ENCODE measurements at places on chromosomes 12 and 14.

DNA sequence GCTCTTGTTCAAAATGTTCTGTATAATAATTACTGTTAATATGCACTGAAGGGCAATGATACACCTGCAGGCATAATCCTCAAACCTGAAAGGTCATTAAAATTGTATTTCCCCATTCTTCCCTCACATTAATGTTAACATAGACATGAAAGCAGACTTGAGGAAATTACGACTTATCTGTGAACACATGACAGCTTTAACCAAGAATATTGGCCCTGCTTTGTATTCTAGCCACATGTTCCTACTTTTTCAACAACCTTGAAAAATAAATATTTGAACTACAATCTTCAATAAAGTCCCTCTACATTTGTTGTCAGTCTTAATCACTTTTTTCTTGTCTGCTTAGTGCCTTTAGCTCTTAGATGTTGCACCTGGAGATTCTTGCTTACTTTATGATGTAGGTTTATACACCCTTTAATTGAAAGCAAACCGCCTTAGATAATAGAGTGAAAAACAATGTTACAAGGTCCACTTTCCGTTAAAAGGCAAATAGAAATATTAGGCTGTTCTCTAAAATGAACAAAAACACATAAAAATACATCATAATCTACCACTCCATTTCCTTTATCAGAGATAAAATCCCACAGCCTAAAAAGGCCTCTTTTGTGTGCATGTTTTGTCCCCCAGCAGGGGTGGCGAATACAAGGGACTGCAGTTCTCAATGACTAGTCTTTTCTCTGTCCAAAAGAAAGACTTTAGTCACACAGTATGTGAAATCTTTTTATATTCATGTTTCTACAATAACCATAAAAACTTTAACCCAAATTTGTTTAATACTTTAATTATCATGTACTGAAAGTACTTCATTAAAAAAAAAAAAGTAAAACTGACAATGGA lies 55.9 kb downstream of the ZFC3H1 start:
- no peak for DNase-seq

GRCh38 chr12:5745251-5745888 lies 199.7 kb downstream of the ANO2 start:
- no peak for DNase-seq

- DNase-seq = no peak
Measured at GRCh38 chr14:57275023-57275664, 6.4 kb downstream of the AP5M1 start.

DNA sequence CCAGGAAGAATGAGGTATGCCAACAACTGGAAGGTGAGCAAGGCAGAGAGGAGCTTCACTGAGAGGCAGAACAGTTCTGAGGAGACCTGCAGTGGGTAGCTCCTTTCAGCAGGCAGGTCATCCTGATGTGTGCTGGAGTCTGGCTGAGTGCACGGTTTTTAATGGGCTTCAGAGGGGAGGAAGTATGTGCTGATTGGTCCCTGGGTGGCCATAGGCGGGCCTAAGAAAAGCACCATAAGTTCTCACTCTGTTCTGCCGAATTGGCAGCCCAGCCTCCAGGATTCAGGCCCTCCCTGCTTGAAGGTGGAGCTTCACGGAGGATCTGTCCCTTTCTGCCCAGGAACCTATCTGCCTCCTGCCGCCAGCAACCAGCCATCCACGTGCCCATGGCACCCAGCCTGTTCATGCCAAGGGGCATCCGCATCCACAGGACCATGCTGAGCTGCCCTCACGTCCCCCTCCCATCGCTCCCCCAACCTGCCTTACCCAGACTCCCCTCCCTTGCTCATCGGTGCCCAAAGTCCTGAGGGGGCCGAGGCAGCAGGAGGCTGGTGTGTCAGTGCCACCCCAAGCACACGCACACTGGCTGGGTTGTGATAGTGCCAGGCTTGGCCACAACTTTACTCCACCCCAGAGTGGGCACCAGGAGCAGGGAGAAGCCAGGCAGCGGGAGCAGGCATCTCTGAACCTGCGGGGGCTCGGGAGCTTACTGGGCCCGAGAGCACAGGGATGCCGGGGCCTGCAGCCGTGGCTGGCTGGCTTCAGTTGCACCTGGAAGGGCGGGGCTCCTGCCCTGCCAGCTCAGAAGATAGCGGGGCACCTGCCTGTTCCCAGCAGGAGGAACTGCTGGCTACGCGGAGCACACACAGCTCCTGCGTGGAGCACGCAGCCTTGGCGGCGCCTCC lies 608.4 kb upstream of the FOXG1 start:
- DNase-seq = no peak

- no peak for DNase-seq
Measured at GRCh38 chr12:19412844-19413243, 26.4 kb upstream of the AEBP2 start.

DNA sequence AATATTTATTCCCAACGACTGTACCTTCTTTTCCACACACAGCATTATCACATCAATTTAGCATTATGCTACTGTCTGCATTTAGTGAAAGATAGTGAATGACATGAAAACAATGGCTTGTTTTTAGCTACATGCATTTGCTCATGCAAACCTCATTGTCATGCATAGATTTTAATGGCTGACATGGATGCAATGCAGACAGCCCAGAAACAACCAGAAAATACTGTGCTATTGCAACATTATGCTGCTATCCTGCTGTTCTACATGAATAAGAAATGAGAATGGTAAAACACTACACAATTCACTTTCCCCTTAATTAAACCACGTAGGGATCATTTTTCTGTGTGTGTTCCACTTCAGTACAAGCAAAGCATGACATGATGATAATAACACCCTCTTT lies 90.8 kb downstream of the LIN7A start:
- no peak for DNase-seq
